ENCODE measurements at places on chromosomes 11 and 22. TPM values are rescaled to one million over a fixed set of nuclear protein-coding genes. Genes with fewer than 3 reads are reported as not detected.

Gene GAB4
- not detected for total RNA-seq

Gene SYT12
- 0.58 TPM for total RNA-seq

Gene CAVIN3
- total RNA-seq = 321 TPM

Gene RDX
- total RNA-seq = 72.3 TPM

Gene GAS2
- 1.2 TPM for total RNA-seq

Gene LDHAL6A
- not detected for total RNA-seq

Measured in epithelial cell of proximal tubule (primary cell).